T-helper 17 cell (primary cell): ENCODE measurements at places on chromosomes 3 and 15.
A peak's percentile ranks its signal among the peaks of the same experiment; 100 is the strongest.

GRCh38 chr3:67804089-67804488 lies 149.7 kb upstream of the SUCLG2 start:
- H3K4me3 ChIP-seq: no peak overlapping the region
- no peaks in the 10 kb centered on the region for H3K36me3 ChIP-seq
- no peaks in the 10 kb centered on the region for H3K4me1 ChIP-seq
- no peak overlapping the region for H3K27ac ChIP-seq
- no peak for DNase-seq

DNA sequence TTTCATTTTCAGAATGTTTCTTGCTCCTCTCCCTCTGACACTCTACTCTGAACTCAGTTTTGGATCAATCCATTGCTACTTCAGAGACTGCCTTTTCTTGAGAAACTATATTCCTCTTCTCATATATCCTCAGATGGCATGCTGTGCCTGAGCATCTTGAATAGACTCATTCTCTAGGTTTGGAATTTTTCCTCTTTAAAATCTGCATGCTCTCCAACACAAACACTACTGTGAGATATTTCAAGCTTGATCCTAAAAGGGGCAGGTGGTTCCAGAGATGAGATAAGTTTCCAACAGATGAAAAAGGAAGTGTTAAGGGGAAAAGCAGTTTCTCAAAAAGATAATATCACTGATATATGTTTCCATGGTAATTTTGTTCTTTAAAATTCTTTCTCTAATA lies 742.2 kb upstream of the EPHA6 start:
- no peak for DNase-seq
- H3K36me3 ChIP-seq: no peaks in the 10 kb centered on the region
- no peaks in the 10 kb centered on the region for H3K4me1 ChIP-seq
- no peaks in the 10 kb centered on the region for H3K27me3 ChIP-seq

DNA sequence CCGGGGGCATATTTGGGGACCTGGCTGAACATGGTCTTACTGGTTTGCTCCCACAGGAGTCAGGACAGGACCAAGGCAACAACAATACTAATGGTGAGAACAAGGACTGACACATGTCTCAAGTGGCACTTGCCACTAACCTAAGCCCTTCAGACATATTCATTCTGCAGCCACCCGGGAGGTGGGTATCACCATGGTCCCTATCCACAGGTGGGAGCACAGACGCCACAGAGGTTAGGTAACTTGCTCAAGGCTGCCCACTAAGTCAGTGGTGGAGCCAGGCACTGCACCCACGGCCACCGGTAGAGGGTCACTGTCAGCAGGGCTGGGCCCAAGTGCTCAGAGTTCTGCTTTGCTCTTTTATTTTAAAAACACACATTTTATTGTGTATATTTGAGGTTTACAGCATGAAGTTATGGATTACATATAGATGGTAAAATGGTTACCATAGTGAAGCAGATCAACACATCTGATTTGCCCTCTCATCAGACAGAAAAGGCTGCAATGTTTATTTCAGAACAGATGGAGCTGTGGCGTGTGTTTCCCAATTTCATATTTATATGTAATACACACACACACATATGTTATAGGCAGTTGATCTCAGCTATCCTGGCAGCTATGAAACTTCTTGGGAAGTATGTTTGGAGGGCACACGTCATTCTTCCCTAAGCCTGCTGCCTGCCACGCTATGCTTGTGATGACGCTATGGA lies 30.0 kb upstream of the SLC41A3 start:
- peaks cover 4% of the 10 kb centered on the region for H3K27me3 ChIP-seq
- no peaks in the 10 kb centered on the region for H3K36me3 ChIP-seq
- no peak overlapping the region for H3K4me3 ChIP-seq
- H3K4me1 ChIP-seq: no peaks in the 10 kb centered on the region
- DNase-seq: no peak

GRCh38 chr3:24315971-24316370 lies 178.7 kb downstream of the THRB start:
- no peak overlapping the region for H3K27ac ChIP-seq
- H3K36me3 ChIP-seq: no peaks in the 10 kb centered on the region
- DNase-seq: no peak
- no peaks in the 10 kb centered on the region for H3K27me3 ChIP-seq

GRCh38 chr15:45714590-45715488 lies 80.0 kb downstream of the SQOR start:
- no peak for DNase-seq
- no peaks in the 10 kb centered on the region for H3K4me1 ChIP-seq
- peaks cover 47% of the 10 kb centered on the region for H3K27me3 ChIP-seq
- no peak overlapping the region for H3K27ac ChIP-seq
- no peaks in the 10 kb centered on the region for H3K36me3 ChIP-seq
- no peak overlapping the region for H3K4me3 ChIP-seq

DNA sequence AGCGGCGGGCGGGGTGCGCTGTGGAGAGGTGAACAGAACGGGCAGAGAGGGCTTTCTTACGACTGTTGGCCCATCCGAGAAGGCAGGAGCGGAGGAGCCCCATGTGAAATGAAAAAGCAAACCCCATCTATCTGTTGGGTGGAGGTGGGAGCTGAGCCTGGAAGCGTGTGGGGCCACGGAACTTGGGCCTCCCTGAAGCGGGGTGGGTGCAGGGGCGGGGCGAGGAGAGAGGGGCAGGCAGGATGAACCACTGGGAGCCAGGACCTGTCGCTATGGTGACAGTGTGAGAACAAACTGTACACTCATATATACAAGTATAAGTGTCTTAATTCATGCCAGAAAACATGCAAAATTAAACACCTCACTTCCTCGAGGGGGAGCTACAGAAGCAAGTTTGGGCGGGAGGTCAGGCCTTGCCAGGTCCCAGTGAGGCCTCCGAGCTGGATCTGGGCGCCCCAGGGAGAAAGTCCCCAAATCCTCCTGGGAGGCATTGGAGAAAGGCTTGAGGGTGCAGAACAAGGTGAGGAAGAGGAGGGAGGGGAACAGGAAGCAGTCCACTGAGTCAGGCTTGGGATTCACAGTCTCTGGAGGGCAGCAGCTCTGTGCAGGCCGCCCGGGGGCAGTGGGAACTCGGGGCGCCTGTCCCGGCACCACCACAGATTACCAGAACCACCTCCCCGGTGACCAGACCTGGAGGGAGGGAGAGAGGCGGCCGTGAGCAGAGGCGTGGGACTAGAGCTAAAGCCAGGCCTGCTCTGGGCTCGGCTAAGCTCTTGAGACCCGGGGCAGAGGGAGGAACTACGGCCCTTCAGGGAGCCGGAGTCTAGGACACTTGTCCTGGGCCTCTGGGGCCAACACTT lies 34.8 kb downstream of the RBPMS2 start:
- H3K4me3 ChIP-seq: no peak overlapping the region
- no peaks in the 10 kb centered on the region for H3K4me1 ChIP-seq
- no peaks in the 10 kb centered on the region for H3K36me3 ChIP-seq
- peaks cover 11% of the 10 kb centered on the region for H3K27me3 ChIP-seq
- DNase-seq: no peak
- H3K27ac ChIP-seq: no peak overlapping the region

GRCh38 chr3:165716592-165716991 lies 120.6 kb downstream of the BCHE start:
- H3K4me3 ChIP-seq: no peak overlapping the region
- no peak overlapping the region for H3K27ac ChIP-seq
- no peak for DNase-seq
- H3K4me1 ChIP-seq: no peaks in the 10 kb centered on the region
- H3K36me3 ChIP-seq: no peaks in the 10 kb centered on the region

DNA sequence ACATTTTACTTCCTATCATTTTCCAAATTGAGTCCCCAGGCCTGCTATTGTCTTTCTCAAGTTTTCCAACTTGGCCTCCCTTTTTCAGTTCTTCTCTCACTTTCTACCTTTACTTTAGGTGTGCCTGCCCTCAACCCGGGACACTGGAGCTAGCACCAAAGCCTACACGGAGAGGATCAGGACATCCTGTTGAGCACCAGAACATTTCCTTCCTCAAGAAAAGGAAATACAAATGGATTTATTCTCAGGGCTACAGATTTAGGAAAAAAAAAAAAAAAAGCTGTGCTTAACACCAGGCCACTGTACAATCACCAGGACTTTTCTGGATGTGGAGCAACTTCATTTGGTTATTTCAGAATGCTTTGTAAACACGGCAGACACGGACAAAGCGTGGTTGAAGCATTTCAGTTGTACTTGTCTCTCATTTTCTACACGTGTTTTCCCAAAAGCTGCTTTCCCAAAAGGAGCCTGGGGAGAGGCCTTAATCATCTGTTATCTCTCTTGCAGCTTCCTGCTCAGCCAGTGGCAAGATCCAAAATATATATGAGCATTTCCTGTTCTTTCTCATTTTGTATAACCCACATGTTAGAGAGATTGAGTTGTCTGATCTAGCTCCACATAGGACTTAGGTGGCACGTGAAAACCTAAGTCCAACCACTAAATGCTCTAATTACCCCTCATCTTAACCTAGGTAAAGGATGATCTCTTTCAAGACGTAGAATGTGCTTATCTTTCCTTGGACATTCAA lies 15.5 kb upstream of the ATP1B3 start:
- H3K27me3 ChIP-seq: peaks cover 5% of the 10 kb centered on the region
- DNase-seq: no peak
- peak overlapping the region; percentile 11 for H3K27ac ChIP-seq
- H3K4me1 ChIP-seq: peaks cover 5% of the 10 kb centered on the region
- no peaks in the 10 kb centered on the region for H3K36me3 ChIP-seq

GRCh38 chr15:29904757-29905417 lies 82.6 kb upstream of the TJP1 start:
- H3K27me3 ChIP-seq: peaks cover 35% of the 10 kb centered on the region
- no peak overlapping the region for H3K4me3 ChIP-seq
- no peak for DNase-seq
- H3K4me1 ChIP-seq: no peaks in the 10 kb centered on the region
- H3K36me3 ChIP-seq: no peaks in the 10 kb centered on the region

GRCh38 chr3:175564363-175564762 lies 705.2 kb downstream of the NAALADL2 start:
- no peak overlapping the region for H3K4me3 ChIP-seq
- no peaks in the 10 kb centered on the region for H3K4me1 ChIP-seq
- H3K36me3 ChIP-seq: no peaks in the 10 kb centered on the region
- H3K27me3 ChIP-seq: no peaks in the 10 kb centered on the region

DNA sequence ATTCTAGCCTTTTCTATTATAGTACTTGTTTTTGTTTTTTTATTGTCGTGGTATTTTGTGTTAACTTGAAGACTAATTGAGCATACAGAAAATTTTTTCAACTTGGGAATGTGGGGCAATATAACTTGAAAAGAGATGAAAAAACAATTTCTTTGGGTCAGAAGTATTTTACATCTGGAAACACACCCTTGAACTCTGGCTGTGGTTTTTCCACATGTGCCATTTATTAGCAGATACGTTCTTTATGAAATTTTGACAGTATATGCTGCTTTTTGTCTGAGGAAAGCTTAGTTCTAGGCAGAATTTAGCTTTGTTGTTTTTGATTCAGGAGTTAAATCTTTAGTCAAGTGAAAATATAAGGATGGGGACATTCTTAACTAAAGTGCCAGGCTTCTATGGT lies 44.7 kb downstream of the TCF12 start:
- no peaks in the 10 kb centered on the region for H3K36me3 ChIP-seq
- no peaks in the 10 kb centered on the region for H3K27me3 ChIP-seq
- H3K4me1 ChIP-seq: peaks cover 35% of the 10 kb centered on the region

DNA sequence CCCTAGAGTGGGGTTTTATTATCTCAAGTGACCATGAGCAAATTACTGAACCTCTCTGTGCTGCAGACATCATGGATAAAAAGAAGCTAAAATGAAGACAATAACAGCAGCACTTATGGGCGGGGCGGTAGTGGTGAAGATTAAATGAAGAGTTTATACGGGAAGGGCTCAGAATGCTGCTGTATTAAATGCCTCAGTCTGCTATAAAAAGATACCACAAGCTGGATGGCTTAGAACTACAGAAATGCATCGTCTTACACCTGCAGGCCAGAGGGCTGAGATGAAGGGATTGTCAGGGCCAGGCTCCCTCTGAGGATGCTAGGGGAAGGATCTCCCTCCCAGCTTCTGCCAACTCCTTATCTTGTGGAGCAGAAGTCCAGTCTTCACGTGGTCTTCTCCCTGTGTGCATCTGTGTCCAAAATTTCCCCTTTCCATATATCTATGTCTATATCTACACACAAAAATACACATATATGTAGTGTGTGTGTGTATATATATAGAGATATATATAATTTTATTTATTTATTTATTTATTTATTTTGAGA lies 2.9 kb downstream of the ALG1L2 start:
- peaks cover 4% of the 10 kb centered on the region for H3K36me3 ChIP-seq
- H3K27me3 ChIP-seq: peaks cover 31% of the 10 kb centered on the region
- peaks cover 3% of the 10 kb centered on the region for H3K4me1 ChIP-seq
- no peak for DNase-seq
- H3K27ac ChIP-seq: no peak overlapping the region
- H3K4me3 ChIP-seq: no peak overlapping the region

DNA sequence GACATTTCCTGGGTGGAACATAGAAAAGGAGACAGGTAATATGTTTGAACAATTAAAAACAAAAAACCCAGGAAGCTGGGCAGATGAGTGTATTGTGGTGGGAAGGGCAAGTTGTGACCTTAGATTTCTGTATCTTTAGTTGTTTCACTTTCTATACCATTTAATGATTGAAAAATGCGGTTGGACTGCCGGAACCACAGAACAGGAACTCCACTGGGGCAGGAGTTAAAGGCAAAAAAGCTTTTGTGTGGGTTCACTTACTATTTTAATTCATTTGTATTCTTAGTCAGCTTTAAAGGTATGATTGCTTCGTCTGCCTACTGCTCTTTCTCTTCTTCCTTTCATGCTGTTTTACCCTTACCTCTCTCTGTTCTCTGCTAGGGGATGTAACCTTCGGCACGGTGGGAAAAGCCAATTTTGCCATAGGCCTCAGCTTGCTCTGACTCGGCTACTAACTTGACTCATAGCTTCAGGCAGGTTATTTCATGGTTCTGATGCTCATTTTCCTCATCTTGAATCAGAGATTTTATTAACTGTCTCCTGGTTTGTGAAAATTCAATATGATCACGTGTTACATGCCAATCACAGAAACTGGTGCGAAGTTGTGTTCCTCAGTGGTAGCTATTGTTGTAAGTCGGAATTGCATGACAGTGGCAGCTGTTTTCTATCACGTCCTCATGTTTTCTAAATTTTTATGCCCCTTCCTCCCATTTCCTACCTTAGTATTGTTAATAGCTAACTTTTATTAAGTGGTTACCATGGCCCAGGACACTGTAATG lies 1.6 kb upstream of the MCTP2 start:
- H3K4me1 ChIP-seq: peaks cover 31% of the 10 kb centered on the region
- no peaks in the 10 kb centered on the region for H3K36me3 ChIP-seq
- H3K27ac ChIP-seq: peak overlapping the region; percentile 84
- H3K27me3 ChIP-seq: no peaks in the 10 kb centered on the region
- no peak for DNase-seq
- H3K4me3 ChIP-seq: peak overlapping the region; percentile 87
